ENCODE measurements at places on chromosomes 1 and 21.
A peak's percentile ranks its signal among the peaks of the same experiment; 100 is the strongest.

- no peak for DNase-seq
These were observed 89.5 kb downstream of the CLEC20A start for GRCh38 chr1:178407215-178407614.

GRCh38 chr1:30822006-30822405 lies 64.4 kb upstream of the LAPTM5 start:
- no peak for DNase-seq

DNA sequence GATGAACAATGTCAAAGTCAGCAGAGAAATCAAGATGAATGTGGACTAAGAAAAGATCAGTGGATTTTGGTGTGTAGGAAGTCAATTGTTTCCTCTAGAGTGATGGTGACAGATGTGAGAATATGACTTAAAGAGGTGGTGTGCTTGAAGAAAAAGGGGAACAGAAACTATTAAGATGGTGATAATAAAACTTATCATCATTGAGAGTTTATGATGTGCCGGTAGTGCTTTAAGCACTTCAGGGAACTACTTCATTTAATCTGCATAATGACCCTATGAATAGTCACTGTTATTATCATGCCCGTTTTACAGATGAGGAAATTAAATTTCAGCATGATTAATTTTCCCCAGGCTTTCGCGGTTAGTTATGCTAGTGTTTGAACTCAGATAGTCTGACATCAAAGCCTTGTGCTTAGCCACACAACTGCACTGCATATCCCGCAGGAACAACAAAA lies 246.9 kb upstream of the LRRC7 start:
- no peak for DNase-seq

DNA sequence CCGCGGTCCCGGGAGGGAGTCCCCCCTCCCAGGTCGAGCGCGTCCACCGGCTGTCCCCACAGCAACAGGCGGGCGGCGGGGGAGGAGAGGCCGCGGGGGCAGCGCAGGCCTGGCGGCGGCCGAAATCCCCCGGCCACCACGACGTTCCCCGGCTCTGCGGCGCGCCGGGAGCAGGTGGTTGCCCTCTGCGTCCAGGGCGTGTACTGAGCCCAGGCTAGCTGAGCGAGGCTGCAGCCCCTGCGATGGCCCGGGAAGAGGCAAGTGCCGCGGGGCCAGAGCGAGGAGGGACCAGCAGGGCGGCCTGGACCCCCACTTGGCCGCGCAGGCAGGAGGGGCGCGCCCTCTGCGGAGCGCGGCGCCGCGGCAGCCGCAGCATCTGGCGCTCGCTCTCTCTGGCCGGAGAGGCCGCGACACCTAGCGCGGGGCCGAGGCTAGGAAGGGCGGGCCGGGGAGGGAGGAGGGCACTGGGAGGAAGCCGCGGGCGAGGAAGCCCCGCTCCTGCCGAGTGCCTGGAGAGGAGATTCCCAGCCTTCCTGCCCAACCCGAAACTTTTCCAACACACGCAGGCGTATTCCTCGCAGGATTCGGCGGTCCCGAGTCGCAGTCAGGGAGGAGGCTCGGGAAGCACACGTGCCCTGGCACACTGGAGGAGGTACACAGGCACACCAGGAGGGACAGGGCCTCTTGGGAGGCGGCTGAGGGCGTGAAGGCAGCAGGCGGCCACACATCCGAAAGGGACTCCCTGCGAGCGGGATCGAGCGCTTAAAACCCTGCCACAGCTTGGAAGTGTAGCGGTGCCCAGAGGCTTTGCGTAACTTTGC lies 4.9 kb upstream of the PROX1 start:
- peak; percentile 15 for DNase-seq

DNA sequence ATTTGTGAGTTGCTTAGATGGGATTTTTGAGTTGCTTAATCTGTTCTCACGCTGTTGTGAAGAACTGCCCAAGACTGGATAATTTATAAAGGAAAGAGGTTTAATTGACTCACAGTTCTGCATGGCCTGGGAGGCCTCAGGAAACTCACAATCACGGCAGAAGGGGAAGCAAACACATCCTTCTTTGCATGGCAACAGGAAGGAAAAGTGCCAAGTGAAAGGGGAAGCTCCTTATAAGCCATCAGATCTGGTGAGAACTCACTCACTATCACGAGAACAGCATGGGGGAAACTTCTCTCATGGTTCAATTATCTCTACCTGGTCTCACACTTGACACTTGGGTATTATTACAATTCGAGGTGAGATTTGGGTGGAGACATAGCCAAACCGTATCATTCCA lies 10.3 kb downstream of the CLIC6 start:
- peak; percentile 19 for DNase-seq

- no peak for DNase-seq
These were observed 57.9 kb downstream of the ZNF678 start for GRCh38 chr1:227621211-227621610.

- peak; percentile 85 for DNase-seq
These were observed 143.5 kb downstream of the C1orf94 start for GRCh38 chr1:34320053-34320669.

DNA sequence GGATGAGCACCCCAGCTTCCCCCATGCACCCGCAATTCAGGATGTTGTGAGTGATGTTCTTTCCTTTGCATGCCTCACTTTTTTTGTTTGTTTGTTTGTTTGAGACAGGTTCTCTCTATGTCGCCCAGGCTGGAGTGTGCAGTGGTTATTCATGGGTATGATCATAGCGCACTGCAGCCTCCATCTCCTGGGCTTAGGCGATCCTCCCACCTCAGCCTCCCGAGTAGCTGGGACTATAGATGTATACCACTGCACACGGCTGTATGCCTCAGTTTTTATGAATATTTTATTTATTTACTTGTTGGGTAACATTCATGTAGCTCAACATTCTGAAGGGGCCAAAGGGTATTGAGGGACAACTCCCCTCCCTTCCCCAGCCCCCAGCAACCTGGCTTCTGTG lies 54.8 kb downstream of the H3-3A start:
- no peak for DNase-seq

GRCh38 chr1:161216945-161217712 lies 2.0 kb downstream of the FCER1G start:
- DNase-seq: peak; percentile 78

- peak; percentile 96 for DNase-seq
These were observed at the start of gene IFI16 for GRCh38 chr1:159009704-159010361. TSS of gene IFI16 (plus strand) at chr1:159009907. CDS start at chr1:159014681, 4,774 bp downstream.

DNA sequence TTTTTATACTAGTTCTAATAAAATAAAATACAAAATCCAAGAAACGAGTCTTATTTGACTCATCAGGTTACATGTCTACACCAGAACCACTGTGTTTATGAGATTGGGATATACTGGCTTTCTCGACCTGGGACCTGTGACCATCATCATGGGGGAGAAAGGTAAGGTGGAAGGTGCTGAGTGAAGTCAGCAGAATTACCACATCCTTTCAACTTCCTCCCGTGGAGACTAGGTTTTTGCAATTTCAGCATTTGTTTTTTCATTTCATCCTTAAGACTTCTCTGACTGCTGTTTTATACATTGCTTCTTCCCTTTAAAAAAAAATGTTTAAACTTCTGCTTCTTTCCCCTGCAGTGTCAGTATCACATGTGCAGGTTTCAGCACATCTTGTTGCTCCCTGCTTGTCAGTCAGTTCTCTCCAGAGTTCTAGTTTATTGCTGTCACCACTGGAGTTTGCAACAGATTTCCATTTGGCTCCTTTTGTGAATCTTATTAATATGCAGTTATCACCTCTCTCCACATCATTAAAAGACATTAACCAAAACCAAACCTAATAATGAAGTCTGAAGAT lies 60.4 kb upstream of the HAO2 start:
- DNase-seq: no peak

- no peak for DNase-seq
These were observed 67.3 kb downstream of the LAMC1 start for GRCh38 chr1:183090391-183091006.

- DNase-seq: no peak
These were observed 16.8 kb downstream of the EDN2 start for GRCh38 chr1:41467673-41468072.

- DNase-seq: no peak
These were observed 14.9 kb downstream of the SLC45A1 start for GRCh38 chr1:8332806-8333205.

GRCh38 chr1:30750731-30751291 lies 6.8 kb downstream of the LAPTM5 start:
- DNase-seq: no peak

- no peak for DNase-seq
These were observed 77.0 kb downstream of the OMA1 start for GRCh38 chr1:58469476-58469875.

DNA sequence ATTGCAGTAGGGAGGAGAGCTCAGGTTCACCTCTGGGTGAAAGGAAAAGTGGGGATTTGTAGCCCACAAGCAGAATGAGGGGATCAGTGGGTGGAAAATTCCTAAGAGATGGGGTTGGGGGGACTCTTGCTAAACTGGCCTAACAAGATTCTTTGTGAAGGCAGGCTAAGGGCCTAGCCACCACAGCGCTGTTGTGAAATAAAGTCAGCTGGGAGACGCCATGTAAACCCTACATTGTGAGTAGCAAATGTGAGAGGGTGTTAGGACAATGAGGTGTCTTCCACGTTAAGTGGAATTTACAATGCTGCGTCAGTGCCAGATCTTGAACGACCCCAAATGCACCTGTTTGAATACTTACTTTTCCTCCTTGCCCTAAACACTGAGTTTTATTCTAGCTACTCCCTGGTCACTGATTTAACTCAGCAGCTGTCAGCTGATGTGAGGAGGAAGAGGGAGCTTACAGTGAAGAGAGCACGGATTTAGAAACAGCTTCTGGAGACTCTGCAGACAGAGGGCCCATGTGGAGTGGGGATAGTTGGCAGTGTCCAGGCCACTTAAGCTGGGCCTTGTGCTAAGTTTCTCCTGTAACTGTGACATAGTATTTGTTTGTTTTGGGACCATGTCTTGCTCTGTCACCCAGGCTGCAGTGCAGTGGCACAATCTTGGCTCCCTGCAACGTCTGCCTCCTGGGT lies 17.3 kb downstream of the PDPN start:
- DNase-seq: no peak

- DNase-seq: no peak
These were observed 137.7 kb upstream of the SMYD2 start for GRCh38 chr1:214143006-214143992.

- peak; percentile 75 for DNase-seq
These were observed 78.6 kb downstream of the POFUT2 start for GRCh38 chr21:45209046-45209445.

- no peak for DNase-seq
These were observed 161.1 kb downstream of the KCTD3 start for GRCh38 chr1:215728169-215728568.

DNA sequence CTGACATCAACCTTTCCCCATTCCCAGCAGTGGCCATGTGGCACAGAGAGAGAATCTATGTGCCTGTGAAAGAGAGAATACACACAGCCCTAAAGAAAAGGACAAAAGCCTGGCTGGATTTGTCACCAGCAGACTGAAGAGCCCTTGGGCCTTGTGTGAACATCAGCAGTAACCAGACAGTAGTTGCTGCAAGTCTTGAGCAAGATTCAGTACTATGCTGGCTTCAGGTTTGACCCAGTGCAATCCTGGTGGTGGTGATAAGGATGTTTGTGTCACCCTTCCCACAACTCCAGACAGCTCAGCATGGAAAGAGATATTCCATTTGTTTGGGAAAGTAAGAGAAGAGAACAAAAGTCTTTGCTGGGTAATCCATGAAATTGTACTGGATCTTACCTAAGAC lies 28.4 kb upstream of the GBP6 start:
- no peak for DNase-seq

DNA sequence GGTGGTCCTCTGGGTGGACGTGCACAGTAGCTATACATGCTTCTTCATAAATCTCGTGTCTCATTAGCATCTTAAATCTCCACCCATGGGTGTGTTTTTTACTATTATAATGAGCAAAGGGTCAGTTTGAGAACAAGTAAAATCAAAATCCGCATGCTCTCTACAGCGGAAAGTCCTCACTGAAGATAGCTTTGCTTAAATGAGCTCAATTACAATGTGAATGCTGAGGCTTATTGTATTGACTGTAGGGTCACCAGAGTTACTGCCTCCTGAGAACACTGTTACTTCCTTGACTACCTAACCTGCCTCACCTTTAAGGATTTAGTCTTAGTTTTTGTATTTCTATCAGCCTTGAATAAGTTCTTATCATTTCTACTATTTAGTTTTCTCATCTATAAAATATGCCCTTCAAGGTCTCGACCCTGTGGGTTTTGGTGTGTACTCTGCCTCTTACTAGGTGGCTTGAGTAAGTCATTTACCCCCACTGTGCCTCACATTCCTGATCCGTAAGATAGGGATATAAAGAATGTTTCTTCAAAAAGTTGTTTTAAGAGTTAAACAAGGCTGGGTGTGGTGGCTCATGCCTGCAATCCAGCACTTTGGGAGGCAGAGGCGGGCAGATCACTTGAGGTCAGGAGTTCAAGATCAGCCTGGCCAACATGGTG lies 7.9 kb downstream of the SLAMF7 start:
- DNase-seq: peak; percentile 75

- no peak for DNase-seq
These were observed 2.2 kb upstream of the EIF2B3 start for GRCh38 chr1:44988531-44989156.

- DNase-seq: no peak
These were observed 122.0 kb downstream of the GLIS1 start for GRCh38 chr1:53616927-53617326.

- DNase-seq: no peak
These were observed 126.6 kb upstream of the BEND5 start for GRCh38 chr1:48903291-48903690.

GRCh38 chr1:224219011-224219611 lies 36.1 kb downstream of the DEGS1 start:
- DNase-seq: no peak

DNA sequence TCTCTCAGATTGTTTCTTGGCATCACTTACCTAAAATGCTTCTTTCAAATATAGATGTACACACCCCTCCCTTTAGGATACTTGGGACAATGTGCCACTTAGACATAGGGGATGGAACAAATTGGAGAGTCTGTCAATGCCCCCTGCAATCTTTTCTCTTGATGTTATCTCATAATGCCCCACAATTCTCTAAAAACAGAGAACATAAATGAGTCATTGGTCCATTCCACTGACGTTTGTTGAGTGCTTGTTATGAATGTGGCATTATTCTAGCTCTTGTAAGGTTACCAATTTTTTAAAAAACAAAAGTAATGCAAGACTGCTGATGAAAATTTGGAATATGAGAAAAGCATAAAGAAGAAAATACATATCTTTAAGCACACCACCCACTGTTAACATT lies 5.6 kb upstream of the SMIM11 start:
- no peak for DNase-seq
